ENCODE measurements at places on chromosomes 3 and 15.

DNA sequence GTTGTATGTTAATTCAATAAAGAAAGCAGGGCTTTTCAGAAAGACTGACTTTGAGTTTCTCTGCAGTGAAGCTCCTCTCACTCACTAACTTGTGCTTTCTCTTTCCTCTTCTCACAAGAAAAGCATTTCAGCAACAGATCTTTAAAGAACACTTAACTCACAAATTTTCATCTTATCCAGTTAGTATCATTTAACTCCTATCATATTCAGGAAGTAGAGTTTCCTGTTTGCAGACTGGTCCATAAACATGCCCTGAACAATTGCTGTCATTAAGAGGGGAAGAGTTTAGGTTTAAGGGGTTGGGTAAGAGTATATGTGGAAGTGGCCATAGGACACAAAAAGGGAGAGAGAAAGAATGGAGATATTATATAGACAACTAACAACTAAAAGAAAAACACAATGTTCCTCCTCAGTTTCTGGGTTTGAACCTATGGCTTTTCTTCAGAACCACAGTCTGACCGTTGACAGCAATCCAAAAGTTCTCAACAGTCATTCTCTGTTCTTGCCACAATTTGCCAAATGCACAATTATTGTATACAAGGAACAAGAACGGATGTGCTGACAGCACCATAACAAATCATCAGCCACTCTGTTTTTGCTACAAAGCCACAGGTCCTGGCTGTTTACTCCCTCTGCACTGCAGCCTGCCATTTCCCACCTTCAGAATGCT lies 63.9 kb downstream of the CHAC1 start:
- DNase-seq, result no peak

DNA sequence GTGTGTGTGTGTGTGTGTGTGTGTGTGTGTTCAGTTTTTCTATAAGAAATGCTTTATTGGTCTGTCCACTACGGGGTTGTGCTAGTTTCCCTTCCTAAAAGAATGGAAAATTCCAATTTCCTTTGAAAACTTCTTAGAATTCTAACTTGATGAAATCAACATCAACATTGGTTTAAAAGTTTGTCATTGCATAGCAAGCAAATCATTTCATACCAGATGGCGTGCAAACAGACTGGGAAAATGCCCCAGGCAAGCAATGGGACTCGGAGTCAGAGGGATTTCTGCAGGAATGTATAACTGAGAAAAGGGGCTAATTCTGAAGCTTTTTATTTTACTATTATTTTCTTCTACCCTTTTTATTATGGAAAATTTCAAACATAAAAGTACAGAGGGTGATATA lies 13.1 kb upstream of the DYNC1LI1 start:
- no peak for DNase-seq

DNA sequence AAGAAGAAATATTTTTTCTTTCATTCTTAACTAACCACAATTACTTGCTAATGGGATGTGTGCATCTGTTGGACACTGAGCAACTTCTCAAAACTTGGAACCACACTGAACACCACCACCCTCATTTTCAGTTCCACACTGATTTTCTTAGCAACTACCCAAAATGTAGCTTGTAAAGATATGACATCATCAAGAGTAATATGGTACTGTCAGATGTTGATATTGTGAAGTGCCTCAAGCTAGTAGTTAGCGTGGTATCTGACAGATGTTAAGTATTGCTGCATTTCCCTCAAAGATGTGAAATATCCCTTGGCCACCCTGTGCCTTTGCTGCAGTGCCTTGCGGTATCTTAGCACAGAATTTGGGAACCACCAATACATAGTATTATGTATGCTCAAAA lies 9.3 kb downstream of the RFTN1 start:
- DNase-seq, result no peak

- no peak for DNase-seq
These were observed 3.8 kb downstream of the TYRO3 start for GRCh38 chr15:41562784-41563198.

DNA sequence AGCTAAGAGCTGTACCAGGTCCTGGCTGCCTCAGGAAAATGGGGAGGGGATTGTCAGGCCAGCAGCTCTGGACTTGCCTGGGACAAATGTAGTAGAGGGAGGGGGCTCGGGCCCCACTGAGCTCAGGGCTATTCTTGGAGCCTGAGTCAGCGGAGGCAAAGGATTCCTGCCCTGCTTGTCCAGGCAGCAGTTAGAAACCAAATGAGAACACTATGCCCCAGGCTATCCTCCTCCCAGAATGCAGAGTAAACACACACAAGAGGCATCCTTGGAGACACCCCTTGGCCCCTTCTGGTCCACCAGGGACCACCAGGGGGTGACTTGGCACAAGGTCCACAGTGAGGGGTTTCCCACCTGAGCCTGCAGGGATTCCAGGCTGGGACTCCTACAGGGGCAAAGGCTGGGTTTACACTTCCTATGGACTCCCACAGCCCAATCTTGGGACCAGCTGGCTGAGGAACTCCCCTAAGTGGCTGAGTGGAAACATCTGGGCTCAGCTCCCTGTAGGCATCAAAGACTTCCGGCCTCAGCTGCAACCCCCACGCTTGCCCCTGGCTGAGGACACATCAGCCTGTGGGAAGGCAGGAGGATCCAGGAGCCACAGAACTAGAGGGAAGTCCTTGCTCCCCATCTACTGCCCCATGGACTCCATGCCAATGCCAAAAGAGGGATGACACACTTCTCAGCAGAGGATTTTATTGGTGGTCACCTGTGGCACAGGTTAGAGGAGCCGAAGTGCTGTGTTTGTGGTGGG lies 3.4 kb upstream of the COL7A1 start:
- DNase-seq, result peak; percentile 65
